NCI-H524 (cell line): ENCODE measurements at places on chromosomes 3 and 15.
A peak's percentile ranks its signal among the peaks of the same experiment; 100 is the strongest.

- peak; percentile 88 for DNase-seq
These were observed 173.2 kb upstream of the PRICKLE2 start for GRCh38 chr3:64398476-64398875.

DNA sequence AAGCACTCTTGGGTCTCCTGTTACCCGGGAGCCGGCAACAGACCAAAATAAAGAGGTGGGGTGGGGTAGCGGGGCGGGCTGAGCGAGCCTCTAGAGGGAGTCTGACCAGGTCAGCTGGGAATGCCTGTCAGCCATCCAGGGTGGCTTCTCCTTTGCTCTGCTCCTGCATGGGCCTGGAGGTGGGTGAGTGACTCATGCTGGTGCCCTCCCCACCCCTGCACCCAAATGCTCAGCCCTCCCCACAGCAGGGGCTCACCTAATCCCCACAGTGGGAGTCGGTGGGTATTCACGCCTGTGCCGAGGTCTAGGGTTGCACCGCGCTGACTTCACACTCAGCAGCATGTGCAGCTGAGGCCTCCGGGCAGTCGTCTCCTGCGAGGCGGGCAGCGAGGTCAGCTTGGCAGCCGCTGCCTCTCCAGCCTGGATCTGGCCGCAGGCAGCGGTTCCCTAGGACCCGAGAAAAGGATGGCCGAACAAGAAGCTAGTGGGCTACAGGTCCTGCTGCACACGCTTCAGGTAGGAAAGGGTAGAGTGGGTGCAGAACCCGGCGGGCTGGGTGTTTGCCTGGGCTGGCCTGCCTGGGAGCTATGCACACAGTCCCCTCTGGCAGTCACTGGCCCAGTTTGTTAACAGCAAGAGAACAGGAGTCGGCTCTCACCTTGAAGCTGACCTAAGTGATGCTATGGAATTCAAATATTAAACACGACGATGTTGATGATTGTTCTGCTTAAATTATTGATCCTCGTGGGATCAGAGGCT is at the start of gene AGBL1:
Gene AGBL1, plus strand, starts transcription at position 364 of the 759 bp plus-strand sequence.
- DNase-seq: no peak

DNA sequence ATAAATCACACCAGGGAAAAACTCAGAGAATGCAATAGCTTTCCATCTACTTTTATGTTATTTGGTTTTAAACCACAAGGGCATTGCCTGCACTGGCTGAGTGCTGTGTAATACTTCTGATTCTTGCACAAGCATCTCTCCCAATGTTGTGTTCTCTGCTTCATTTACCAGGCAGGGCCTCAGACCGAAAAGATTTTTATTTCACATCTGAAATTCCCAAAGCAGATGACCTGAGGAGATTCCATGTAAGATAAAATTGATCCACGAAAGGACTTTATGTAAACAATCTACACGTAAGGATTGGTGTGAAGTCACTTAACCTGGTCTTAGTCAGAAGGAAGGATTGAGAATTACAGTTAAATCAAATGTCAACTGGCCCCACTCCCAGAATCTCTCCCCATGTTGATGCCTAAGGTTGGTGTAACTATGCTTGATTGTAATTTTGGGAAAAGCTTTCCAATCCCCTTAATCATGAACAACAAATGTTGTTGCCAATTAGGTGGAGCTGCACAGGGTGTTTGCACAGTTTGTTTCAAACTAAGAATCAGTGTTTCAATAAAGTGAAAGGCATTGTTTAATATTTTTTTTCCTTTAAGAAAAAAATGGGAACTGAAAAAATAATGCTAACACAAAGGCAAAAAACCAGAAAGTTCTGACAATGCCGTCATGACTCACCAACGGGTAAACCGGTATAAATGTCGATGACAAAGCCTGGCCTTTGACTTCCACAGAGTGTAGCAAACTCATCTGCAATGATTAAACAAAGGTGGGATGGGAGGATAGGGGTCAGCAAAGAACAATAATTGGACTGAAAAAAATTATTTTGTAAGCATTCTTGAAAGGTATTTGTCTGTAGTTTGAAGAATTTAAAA is 128.6 kb downstream of the DUT start:
- DNase-seq: no peak

GRCh38 chr15:70597056-70597603 is 166.2 kb downstream of the UACA start:
- DNase-seq: no peak

- no peak for DNase-seq
These were observed 61.4 kb upstream of the ARHGEF26 start for GRCh38 chr3:154059833-154060232.

- DNase-seq: no peak
These were observed 29.2 kb downstream of the SENP8 start for GRCh38 chr15:72147418-72147817.

- no peak for DNase-seq
These were observed 97.5 kb downstream of the CHDH start for GRCh38 chr3:53748512-53749271.

DNA sequence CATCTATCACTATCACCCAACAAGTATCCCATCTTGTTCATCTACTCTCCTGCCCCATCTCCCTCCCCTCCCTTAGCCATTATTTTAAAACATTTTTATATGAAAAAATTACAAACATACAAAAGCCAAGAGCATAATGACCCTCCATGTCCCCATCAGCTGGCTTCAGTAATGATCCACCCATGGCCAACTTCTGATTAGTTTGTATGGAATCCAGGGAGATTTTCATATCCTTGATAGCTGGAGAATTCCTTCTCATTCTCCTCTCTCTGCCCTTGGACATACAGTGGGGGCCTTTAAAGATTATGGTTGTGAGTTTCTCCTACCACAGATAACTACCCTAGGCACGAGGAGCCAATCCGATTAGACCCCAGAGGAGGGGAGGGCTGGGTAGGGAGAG is 40.2 kb downstream of the IRAK2 start:
- DNase-seq: no peak

DNA sequence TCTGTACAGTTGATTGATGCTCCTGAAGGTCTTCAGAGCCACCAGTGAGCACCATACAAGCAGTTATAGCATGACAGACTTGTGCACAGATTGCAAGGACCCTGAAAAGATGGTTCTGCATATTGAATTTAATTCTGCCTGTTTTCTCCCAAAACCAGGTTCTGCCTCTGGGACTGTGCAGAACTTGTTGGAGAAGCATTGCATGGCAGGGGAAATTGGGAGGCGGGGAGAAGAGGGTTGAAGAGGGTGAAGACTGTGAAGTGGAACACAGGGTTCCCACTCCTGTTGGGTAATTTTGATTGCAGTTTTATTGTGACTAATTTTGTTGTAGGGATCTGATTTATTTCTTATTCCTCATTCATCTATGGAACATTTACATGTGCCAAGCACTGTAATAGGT is 10.3 kb downstream of the ZNF80 start:
- no peak for DNase-seq

DNA sequence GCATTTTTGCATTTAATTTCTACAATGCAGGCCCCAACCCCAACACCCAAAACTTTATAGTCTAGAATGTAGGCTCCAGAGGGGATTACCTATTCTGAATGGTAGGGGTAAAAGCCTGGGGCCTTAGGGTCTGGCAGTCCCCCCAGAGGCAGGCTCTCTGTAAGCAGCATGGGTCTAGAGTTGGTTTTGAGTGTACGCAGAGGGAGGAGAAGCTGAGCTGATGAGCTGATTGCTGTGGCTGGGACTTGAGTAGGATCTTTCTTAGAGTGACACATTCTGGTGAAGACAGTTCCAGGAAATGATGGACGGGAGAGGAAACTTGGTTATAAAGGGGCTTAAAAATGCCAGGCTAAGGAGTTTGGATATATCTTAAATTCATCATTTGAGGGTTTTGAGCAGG is 2.1 kb downstream of the LPP start:
- no peak for DNase-seq

- no peak for DNase-seq
These were observed 36.4 kb upstream of the BNC1 start for GRCh38 chr15:83320844-83321243.

GRCh38 chr3:188581792-188582191 is 427.8 kb downstream of the LPP start:
- DNase-seq: no peak

- no peak for DNase-seq
These were observed 5.2 kb upstream of the USP3 start for GRCh38 chr15:63499175-63499549.

- DNase-seq: no peak
These were observed 2.5 kb upstream of the HHLA2 start for GRCh38 chr3:108293858-108294257.

DNA sequence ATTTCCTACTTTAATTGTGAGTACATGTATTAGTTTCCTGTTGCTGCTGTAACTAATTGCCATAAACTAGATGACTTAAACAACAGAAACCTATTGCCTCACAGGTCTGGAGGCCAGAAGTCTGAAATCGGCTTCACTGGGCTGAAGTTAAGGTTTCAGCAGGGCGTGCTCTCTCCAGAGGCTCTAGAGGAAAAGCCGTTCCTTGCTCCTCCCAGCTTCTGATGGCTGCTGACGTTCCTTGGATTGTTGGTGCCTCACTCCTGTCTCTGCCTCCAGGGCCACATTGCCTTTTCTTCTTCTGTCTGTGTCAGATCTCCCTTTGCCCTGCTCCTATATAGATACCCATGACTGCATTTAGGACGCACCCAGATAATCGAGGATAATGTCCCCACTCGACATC is 80.9 kb downstream of the ARHGAP31 start:
- no peak for DNase-seq

DNA sequence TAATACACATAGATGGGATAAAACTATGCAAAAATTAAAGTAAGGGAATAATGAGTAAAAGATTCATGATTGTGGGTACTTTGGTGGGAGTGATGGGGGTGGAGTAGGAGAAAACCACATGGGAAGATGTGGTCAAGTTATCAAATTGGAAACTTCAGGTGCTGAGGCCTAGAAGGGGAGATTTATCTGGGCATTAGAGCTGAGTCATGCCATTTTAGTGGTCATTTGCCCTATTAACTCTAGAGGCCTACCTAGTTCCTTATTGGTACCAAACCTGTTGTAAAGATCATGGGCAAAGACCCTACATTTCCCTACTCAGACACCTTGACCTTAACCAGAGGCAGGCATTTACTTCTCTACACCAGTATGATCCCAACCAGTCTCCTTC is 125.9 kb upstream of the BCL6 start:
- DNase-seq: no peak

- peak; percentile 52 for DNase-seq
These were observed 217.7 kb upstream of the CGNL1 start for GRCh38 chr15:57158589-57158988.

GRCh38 chr3:45566951-45567411 is 27.6 kb upstream of the LIMD1 start:
- DNase-seq: no peak

DNA sequence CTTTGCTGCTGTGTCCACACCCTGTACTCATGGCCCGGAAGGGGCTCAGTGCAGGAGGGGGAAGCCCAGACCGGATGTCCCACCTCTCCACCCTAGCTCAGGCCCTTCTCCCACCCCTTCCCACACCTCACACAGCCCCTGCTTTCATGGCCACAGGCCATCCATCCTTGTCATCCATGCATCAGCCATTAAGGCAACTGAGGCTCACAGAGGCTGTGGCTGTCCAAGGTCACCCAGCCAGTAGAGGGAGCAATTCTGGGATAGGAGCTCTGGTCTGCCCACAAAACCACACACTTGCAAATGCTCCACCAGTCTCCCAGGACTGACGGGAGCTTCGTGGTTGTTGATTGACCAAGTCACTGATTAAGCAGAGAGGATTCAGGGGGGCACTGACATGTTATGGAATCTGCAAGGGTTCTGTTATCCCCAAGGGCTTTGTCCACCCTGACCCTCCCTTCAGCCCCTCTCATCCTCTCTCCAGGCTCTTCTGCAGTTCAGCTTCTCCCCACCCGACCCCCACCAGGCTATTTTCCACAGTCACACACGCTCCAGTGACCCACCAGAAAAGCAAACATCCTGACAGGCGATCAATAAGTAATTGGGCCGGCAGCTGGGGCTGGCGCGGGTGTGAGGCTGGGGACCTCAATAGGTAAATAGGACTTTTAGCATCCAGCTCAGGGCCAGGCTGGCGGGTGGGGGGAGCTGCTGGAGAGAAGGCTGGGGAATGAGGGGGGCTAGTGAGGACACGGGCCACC is 15.1 kb downstream of the LINGO1 start:
- DNase-seq: no peak

DNA sequence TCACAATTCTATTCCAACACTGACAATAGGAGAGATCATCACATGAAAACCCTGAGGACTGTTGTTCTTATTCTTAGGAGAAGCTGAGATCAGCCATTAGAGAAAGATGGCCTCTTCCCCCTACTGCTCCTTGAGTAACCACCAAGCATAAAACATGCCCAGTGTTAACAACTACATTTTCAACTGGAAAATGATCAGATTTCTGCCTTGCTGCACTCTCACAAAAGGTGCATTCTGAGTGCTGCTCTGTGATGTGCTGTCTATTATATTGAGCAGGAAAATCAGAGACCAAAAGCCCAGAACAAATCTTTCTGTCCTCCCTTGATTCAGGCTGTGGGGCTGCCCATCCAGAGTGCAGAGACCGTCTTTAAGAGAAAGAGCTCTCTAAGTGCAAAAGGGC is 304.6 kb upstream of the TRIM42 start:
- no peak for DNase-seq

DNA sequence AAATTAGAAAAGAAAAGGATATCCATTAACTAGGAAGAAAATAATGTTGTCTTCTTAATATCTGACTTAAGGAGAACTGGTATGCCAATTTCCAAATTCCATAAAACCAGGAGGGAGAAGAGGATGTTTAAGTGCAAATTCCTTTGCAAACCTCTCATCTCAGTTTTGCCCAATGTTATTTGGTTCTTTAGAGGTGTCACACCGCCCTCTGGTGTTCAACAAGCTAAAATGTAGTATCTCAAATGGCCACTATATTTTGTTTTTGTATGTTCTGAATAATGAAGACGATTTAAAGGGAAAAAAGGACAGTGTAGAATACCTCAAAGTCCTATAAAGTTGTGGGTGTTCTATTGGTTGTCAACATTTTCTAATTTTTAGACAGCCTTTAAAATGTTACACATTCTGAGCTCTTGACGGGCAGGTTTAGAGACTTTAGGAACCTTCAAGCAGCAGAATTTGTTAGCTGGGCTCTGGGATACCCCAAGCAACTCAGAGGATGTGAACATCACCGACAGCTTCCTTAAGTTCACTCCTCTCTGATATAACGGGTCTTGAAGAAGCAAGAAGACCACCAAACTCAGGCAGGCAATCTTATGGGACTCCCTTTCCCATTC is 458.3 kb downstream of the MFSD1 start:
- peak; percentile 59 for DNase-seq

GRCh38 chr3:89042236-89042835 is 65.1 kb upstream of the EPHA3 start:
- no peak for DNase-seq

GRCh38 chr3:5103743-5104142 is 18.3 kb upstream of the ARL8B start:
- DNase-seq: no peak

- no peak for DNase-seq
These were observed 36.0 kb upstream of the EOMES start for GRCh38 chr3:27758083-27758482.

GRCh38 chr3:71428841-71429596 is 154.5 kb downstream of the FOXP1 start:
- DNase-seq: peak; percentile 57

GRCh38 chr15:98543237-98543636 is 105.1 kb upstream of the IGF1R start:
- DNase-seq: no peak
